ENCODE measurements at places on chromosomes 12 and 14.

- no peak for DNase-seq
These were observed 418.3 kb downstream of the MED13L start for GRCh38 chr12:115859231-115859630.

- no peak for DNase-seq
These were observed 37.6 kb downstream of the ZFYVE26 start for GRCh38 chr14:67778792-67779191.

- DNase-seq = no peak
These were observed 293.0 kb downstream of the SSPN start for GRCh38 chr12:26488351-26488750.

GRCh38 chr14:88044776-88045446 is 40.0 kb downstream of the GPR65 start:
- DNase-seq = no peak

GRCh38 chr14:32329146-32329545 is at the start of gene AKAP6:
Gene AKAP6 (plus strand): TSS chr14:32329298. CDS start chr14:32433494, 104,196 bp downstream.
- DNase-seq = no peak

DNA sequence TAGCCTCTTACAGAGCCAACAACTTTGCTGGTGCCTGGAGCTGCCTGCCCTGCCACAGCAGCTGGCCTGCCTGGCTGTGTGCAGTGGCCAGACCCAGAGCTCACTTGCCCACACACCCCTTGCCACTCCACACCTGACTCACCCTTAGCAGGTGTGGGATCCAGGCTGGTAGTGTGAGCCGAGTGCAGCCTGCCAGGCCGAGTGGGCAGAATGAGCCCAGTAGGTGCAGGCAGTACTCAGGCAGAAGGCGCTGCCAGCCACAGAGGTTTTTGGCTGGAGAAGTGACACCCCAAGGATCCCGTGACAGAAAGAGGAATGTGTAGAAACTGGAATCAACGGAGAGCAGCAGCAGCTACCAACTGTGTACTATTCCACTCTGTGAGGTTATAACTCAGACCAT is 29.8 kb upstream of the PYGL start:
- no peak for DNase-seq

DNA sequence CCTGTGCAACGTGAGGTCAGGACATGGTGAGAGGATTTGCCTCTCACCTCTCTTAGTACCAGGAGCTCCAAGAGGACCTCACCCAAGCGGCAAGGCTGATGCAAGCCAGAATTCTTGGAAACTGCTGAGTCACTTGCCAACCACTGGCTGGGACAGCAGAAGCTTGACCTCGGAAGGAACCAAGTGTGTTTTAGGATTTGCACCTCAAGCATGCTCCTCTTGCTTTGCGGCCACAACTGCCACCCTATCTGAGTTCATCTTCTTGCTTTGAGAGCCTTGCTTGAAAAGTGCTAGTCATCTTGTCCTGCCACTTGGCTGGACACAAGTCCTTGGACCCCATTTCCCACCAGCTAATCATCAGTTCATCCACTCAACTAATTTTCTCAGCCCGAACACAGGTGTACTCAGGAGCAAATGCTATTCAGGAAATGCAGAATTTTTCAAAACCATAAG is 195.8 kb downstream of the SLC25A21 start:
- DNase-seq = no peak

GRCh38 chr12:88052686-88053085 is 23.5 kb upstream of the C12orf50 start:
- DNase-seq = peak; percentile 52

DNA sequence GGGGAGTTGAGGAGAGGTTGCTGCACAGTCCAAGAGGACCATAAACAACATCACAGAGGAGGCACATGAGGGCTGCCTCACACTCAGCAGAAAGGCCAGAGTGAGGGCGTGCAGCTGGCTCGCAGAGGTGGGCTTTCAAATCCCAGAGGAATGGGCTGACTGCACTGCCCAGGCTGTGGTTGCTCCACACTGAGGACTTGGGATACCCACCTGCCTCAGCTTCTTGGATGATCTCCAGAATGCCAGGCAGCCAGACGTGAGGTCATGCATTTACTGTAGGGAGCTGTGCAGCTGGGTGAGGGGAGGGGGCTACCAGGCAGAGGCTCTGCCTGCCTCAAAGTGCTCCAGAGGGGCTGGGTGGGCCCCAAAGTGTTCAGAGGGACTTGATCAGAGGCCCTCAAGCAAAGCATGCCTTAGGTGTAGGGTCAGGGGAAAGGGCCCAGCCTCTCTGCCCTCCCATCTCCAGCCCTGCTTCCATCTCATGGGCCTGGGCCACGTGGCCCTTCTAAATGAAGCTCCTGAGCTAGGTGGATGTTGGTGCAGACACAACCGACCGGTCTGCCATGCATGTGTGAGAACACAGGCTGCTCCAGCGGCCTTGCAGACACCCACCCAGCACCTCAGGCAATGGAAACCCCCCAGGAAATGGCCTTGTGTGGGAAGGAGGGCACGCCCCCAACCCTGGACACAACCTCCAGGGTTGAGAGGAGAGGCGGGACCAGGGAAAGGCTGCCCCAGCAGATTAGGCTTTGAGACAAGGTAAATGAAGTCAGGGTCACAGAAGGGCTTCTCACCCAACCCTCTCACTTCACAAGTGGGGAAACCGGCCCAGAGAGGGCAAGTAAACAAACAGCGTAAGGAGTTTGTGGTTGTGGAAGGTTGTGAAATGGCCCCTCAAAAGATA is 90.8 kb downstream of the NTF3 start:
- no peak for DNase-seq
